ENCODE measurements at places on chromosomes 2 and 18.

- DNase-seq: peak; percentile 74
These were observed 253.8 kb downstream of the TGIF1 start for GRCh38 chr18:3703732-3704176.

- no peak for DNase-seq
These were observed 103.1 kb upstream of the ARHGAP28 start for GRCh38 chr18:6626457-6626856.

GRCh38 chr2:191114403-191114886 is 36.3 kb downstream of the STAT4 start:
- no peak for DNase-seq

DNA sequence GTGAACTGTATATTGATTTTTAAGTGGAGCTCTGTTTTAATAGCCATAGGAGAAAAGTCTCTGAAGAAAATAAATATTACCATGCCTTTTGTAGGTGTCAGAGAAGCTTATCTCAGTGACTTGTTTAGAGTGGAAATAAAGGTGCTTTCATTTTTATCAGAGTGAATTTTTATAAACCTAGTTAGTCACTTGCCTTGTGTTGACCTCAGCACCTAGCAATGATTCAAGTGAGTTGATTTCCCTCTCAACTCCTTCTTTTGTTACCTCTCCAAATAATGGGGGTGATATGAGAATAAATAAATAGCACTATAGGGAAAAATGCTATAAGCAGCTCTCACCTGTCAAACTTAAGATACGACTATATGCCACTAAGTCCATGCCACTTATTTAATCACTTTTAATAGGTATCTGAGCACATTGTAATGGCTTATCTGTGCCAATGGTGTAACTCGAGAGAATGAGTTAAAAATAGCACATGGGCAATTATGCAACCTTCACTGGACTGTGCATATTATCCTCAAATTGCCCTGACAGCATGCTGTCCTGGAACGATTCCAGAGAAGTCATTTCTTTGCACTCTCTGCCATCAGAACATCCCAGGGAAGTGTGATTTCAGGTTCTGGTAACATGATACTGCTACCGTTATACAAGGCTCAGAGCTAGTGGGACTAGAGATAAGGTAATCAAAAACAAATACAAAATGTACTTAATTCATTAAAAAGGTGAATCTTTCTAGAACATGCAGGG is 290.8 kb downstream of the CCDC85A start:
- peak; percentile 20 for DNase-seq

Measured in Calu3 (cell line).